ENCODE measurements at places on chromosomes 1 and 21.

GRCh38 chr1:156502391-156502893 lies 1.9 kb upstream of the MEF2D start:
- no peak for DNase-seq

DNA sequence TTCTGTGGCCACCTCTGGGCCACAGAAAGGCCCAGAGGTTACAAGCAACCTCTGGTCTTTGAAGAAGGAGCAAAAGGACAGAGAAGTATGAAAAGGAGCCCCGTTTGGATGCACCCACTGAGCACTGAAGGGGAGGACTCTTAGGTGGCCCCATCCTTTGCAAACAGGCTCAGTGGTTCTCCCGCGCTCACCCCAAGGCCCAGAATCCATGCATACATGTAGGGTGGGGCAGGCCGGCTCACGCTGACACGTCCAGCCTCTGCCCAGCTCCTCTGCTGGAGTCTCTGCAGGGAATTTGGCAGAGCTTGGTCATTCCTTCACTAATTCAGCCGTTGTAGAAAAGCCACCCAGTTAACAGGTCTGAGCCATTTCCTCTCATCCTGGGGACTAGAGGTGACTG lies 61.3 kb upstream of the AJAP1 start:
- DNase-seq, result no peak

DNA sequence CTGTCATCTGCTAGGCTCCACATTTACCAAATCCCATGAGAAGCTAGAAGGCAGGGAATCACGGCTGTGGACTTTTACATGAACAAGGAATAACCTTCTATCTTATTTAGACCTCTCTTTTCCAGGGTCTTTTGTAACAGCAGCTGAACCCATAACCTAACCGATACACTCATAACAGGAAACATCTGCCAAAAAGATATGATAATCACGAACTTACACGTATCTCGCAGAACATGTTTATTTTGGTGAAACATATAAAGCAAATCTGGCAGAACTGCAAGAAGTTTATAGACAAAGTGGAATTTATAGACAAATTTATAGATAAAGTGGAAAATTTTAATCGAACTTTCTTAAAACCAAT lies 20.4 kb downstream of the TINAGL1 start:
- no peak for DNase-seq

- DNase-seq, result no peak
Measured at GRCh38 chr1:157739229-157739901, 37.6 kb downstream of the FCRL2 start.

GRCh38 chr1:19750882-19751276 lies 48.8 kb downstream of the TMCO4 start:
- no peak for DNase-seq

GRCh38 chr1:156781585-156782186 lies 14.4 kb downstream of the PRCC start:
- DNase-seq, result no peak

DNA sequence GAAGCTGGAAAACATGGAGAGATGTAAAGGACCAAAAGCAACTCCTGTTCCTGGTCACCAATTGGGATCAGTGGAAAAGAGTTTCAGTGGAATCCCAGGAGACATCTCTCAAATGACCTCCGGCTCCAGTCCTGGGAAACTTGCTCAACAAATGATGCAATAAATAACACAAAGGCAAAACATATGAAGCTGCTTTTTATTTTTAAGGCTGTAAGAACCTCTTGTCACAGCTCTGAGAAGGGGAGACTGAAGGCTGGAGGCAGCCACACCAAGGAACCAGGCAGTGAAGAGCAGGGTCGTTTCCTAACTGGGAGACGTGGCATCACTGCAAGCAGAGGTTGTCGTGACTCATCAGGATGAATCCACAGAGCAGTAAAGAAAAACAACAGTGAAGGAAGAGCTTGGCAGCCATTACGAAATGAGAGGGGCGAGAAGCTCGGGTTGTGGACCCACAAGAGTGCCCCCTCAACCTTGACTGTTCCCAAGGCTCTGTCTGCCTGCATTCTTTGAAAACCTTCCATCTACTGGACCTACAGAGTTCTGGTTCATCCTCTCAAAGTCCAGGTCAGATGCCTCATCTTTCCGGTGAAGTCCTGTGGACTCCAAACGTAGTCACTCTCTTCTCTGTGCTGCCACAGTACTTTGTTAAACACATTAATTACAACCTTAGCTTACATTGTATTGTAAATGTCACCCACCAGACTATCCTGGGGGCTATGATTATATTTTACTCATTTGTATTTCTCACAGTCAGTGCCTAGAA lies 32.1 kb downstream of the JAK1 start:
- no peak for DNase-seq

DNA sequence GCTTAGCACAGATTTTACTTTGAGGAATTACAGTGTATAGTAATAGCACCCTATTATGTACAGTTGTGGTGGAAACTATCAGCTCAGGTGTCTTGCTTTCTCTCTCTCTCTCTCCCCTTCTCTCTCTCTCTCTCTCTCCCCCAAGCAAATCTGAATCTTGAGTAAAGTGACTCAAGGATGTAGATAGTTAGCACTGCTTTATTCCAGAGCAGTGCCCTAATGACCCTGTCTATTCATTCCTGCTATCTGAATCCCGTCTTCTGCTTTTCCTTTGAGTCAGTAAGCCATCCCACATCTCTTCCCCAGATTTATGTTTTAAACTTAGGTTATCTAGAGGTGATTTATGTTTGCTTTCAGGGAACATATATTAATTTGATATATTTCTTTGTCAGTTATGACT lies 5.2 kb upstream of the HPCAL4 start:
- DNase-seq, result no peak

DNA sequence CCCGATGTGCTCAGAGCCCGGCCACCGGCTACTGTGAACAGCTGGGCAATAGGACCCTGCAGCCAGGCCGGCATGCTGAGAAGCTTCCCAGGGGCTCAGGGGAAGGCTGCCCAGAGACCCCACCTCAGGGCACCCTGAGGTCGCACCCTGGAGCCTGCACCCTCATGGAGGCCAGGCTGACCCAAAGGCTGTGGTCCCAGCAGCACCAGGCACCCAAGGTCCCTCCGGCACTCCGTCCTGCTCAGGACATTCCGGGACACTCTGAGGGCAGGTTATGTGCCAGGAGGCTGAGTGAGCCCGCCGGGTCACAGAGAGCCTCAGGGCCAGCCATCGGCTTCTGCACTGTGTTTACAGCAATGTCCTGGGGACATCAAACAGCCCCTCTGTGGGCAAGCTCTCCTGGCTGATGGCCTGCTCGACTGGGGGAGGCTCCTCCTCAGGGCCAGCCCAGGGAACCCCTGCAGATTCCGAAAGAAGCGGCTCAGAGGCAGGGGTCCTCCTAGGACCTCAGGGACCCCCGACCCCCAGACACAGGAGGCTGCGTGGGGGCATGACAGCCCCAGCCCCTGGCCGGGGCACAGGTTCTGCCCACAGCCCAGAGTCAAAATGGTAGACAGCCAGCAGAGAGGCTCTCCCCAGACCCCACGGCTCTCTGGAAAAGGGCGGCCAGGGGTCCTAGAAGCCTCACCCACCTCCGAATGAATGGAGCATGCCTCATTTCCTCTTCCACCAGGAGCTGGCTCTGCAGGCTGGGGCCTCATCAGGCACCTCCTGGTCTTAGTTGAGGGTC lies 8.2 kb downstream of the SLC19A1 start:
- no peak for DNase-seq

DNA sequence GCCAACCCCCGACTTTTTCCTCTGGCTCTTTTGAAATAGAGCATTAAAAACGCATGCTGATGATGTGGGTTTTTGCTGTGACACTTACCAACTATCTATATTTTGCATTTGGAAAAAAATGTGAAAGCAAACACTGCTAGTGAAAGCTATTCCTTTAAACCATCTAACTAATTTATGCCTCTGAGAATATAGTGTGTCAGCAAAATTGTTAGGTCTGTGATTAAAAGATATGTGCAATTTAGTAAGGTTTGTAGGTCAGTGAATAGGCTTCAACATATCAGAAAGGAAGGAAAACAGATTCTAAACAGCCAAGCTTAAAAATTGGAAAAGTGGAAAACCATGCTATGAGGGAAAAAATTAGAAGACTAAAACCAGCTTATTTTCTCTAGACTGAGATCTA lies 1929.3 kb downstream of the NCAM2 start:
- DNase-seq, result no peak

DNA sequence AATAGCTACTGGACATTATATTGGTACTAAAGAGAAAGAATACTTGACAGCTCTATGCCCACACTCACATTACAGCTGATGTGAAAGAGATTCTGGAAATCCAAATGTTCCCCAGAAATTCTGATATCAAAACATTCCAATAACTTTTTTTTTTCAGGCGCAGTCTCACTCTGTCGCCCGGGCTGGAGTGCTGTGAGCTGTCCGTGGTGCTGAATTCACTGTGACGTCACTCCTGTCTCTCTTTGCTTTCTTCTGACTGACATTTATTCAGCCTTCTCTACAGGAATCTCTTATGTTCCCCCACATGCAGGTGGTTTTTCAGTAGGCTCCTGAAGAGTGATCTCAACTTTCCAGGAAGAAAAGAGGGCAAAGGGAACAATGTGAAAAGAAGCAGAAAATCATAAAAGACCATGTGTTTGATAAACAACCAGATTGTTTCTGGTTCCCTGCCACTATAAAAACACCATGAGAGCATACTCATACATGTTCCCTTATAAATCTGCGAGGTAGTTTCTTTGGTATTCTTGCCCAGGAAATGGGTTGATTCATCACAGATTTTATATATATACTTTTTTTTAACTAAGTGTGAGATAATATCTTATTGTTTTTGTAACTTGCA lies 6.2 kb downstream of the S100A7A start:
- DNase-seq, result peak; percentile 25

DNA sequence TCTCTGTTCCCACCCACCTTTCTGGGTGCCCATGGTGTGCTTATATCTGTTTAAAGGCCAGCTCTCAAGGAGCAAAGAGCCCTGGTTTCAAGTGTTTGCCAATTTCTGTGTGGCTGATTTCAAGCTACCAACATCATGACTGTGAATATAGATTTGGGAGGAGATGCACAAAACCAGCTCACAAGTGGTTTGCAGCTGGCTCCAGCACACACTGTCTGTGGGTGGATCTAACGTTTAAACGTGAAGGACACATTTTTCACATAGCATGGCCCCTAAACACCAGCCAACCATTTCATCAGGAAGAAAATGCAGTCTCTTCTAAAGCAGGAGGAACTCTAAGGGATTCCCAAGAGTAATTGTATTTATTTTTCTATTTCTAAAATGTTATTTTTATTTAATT lies 65.2 kb downstream of the FCRL5 start:
- no peak for DNase-seq

- DNase-seq, result peak; percentile 35
Measured at GRCh38 chr1:51236531-51237350, 668 bp downstream of the RNF11 start.

DNA sequence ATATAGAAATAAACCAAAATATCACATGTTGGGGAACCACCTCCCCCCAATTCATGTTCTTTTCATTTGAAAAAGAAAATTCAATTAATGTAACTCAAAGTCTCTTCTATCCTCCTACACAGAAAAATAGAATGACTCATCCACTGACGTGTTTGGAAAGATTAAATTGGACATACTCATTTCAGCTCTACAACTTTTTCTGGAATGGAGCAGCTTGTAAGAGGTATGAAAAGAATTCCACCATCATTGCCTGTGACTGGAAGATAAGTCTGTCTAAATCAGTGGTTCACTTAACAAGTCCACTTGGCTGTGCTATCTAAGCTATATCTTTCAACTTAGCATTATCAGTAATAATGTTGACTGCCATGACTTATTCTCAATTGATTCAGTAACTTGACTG lies 702.3 kb downstream of the BRINP3 start:
- no peak for DNase-seq

GRCh38 chr1:24427545-24427862 lies 11.9 kb downstream of the NIPAL3 start:
- no peak for DNase-seq

DNA sequence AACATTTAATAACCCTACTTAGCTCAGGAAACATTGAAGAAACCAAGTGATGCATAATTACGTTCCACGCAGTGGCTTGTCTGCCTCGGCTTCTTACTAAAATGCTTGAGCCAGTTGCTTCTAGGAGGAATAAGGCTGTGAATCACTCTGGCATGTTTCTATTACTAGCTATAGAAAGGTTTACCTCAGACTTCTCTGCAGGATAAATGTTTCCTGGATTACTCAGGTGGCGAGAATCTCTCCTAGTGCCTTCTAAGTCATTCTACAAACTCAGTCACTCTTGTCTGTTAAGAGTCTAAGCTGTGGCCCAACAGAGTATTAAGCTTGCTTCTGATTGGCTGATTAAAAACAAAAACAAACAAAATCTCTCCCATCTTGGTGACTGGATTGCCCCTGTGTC lies 92.0 kb upstream of the RALGPS2 start:
- no peak for DNase-seq

DNA sequence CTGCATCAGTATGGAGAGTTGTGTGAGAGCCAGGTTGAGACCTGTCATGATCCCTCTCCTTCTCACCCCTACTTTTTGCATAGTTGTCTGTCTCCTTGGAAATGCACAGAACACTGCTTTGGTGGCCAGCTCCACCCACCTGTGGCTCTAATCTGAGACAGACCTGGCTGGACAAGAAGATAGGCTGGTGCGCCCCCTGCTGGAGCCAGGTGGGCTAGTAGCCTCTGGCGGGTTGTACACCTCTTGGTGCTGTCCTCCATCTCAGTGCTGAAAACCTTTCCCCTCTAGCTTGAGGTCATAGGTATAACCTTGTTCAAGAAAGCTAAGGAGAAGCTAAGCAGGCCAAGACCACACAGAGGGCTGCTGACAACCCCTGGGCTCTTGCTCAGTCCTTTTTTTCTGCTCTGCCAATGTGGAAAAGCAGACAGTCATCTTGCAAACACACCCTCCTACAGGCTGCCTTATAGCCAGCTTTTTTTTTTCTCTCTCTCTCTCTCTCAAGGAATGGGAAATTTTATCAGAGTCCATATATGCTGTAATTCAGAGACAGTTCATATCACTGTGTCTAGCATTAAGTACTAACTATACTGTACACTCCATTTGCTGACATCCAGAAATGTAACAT lies 58.8 kb upstream of the SPATA6 start:
- DNase-seq, result no peak
